ENCODE measurements at places on chromosomes 3 and 15.

GRCh38 chr3:135103917-135104316 lies 308.9 kb downstream of the EPHB1 start:
- DNase-seq = no peak

DNA sequence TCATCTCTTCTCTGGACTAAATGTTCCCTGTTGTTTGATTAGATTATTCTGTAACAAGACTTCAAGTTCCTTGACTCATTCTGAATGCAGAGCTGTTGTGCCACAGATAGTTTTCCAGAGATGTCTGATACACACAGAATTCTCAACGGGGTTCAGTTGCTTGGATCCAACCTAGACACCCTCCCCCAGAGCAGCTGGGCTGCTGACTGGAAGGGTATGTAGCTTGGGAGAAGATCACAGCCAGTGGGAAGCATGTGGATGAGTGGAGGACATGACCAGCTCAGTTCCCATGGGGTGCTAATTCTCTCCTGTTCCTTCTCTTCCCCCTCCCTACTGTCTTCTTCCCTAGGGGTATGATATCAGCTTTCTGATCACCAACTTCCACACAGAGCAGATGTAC lies 6.6 kb upstream of the TTLL3 start:
- no peak for DNase-seq

- no peak for DNase-seq
These were observed 462.2 kb downstream of the GRM7 start for GRCh38 chr3:7322957-7323669.

DNA sequence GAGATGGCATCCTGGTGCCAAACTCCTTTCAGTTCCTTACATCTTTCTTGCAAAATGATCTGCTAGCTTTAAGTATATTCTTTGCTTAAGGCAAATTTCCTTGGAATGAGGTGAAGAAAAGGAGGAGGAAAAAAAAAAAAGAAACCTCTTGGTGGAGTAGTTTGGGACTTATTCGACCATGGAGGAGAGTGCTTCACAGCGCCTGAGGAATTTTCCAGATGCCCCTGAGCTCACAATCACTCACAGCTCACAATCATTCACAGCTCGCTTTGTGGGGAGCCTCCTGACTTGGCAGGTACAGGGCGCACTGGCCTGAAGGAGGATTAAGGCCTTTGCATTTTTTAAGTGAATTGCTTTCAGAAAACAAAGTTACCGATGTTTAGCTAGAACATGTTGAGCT lies 53.9 kb downstream of the BOC start:
- no peak for DNase-seq

- DNase-seq = no peak
These were observed 213.0 kb upstream of the BHLHE40 start for GRCh38 chr3:4766263-4766662.

DNA sequence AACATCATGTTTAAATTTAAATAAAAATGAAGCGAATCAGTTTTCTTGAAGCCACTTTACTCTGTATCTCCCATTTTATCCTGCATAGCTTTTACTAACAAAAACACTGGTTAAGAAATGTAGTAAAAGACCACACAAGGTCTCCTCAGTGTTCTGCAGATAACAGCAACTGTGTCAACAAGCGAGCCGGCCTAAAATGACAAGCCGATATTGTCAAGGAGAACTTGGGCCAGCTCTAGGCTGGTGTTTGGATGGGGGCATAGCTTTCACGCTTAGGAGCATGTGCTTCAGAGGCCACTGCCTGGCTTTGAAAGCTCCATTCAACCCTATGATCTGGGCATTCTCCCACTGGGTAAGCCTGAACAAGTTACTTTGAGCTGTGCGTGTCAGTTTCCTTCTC lies 38.1 kb downstream of the MFSD1 start:
- DNase-seq = no peak

DNA sequence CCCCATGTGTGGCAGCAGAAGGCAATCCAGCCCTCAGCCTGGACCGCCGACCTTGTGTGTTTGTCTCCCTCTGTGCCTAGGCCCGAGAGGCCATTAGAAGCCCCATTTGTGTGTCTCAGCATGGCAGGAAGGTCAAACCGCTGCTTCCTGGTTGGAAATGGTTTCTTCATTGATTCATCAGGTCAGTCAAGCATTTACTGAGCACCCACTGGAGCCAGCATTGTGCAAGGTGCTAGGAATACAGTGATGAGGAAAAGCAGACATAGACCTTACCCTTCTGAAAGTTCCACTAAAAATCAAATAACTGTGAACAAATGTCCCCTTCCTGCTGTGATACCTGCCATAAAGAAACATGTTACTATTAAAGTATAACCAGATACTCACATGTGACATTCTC lies 265.9 kb upstream of the CTDSPL start:
- no peak for DNase-seq

DNA sequence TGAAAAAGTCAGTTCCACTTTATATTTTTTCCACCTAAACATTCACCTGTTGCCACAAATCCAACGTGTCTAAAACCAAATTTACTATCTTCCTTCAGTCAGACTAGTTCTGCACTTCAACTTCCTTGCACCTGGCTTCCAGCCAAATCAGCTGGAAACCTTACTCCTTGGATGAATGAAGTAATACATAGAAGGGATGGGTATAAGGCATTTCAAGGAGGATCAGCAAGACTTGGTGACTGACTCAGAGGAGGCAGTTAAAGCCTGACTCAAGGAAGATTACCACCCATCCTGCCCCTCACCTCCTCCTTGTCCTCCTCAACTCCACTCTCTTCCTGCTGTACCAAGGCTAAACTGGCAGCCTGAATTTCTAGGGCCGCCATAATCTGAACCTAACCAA lies 37.1 kb downstream of the QTRT2 start:
- DNase-seq = no peak

GRCh38 chr15:85618956-85619491 lies 175.7 kb downstream of the KLHL25 start:
- peak; percentile 82 for DNase-seq

DNA sequence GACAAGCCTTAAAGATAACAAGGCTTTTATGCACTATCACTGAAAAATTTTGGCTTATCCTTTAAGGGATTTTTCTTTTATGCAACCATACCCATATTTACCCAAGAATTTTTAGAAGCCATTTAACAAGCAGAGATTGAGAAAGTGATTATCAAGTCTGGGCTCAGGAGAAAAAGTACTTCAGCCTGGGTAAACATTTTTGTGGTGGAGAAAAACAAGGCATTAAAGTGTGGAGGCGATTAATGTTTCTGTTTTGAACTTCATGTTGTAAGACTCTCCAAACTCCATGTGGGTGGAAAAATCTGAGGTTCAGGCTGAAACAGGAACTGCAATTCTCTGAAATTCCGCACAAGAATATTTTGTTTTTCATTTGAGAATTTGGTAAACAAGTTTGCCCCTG lies 260.4 kb upstream of the KCNMB2 start:
- DNase-seq = no peak

DNA sequence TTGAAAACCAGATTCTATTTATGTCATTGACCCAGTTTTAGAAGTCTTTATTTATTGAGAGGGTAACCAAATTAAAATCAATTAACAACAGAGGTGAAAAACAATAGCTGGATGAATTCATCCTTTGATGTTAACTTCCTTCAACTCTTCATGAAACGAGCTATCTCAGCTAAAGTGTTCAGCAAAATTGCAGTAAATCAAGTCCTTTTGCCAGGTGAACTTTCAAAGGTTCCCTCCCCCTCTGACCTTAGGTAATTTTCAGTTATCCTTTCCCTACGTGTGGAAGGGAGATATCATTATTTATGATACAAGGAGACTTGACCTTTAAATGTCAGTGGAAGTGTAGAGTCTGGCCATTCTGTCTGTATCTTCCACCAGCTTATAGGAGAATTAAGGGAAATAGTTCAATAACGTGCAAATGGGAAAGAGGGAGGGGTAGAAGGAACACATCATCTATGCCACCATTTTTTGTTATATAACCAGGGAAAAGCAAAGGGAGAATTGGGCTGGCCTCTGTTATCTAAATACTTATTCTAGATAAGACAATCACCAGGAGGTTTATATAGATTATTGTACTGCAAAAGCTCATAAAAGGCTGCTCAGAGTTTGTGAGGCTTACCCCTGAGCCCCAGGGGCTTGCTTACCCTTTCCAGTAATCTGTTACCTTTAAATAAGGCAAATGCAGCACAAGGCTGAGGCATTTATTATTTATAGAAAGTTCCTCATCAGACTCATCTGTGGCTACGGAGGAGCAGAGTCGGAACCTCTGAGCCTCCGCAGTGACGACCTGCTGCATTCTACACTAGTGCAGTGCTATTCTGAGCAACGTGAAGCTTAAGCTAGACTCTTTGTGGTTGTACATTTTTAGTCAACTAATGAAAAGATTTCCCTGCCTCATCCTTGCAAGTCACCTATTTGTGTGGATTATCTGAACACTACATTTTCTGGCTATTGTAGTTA lies 97.7 kb upstream of the ZBED2 start:
- DNase-seq = no peak

DNA sequence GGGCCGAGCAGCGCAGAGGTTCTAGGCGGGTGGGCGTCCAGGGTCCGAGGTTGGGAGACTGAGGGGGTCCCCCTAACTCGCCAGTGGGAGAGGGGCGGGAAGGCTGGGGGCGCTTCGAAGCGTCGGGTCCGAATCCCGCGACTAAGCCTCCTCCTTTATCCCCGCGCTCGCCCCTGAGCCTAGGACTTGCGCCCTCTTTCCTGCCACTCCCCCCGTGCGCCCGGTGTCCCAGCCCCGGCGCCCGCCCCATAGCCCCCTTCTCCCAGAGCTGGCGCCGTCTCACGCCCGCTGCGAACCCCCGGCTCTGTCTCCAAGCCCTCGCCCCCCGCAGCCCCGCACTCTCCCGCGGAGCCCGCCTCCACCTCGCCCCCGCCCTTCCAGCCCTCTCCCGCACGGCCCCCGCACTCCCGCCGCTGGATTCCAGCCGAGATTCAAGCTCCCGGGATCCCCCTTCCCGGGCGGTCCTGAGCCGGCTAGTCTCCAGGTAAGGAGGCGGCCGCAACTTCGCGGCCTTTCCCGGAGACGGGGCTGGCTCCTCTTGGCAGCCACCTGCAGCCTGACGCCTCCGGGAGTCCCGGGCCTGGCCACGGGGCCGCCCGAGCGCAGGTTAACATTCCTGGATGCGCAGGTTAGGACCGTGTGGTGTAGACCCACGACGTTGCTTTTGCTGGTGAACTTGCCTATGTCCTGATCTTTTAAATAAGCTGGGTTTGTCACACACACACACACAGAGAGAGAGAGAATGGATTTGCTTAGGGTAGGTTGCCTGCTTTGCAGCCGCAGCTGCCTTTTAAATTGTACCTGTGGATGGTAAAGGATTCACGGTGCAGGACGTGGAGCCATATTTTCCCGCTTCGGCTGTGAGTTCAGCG lies 563 bp downstream of the PXYLP1 start:
- peak; percentile 25 for DNase-seq

- no peak for DNase-seq
These were observed 14.8 kb downstream of the SKIL start for GRCh38 chr3:170372190-170372879.

DNA sequence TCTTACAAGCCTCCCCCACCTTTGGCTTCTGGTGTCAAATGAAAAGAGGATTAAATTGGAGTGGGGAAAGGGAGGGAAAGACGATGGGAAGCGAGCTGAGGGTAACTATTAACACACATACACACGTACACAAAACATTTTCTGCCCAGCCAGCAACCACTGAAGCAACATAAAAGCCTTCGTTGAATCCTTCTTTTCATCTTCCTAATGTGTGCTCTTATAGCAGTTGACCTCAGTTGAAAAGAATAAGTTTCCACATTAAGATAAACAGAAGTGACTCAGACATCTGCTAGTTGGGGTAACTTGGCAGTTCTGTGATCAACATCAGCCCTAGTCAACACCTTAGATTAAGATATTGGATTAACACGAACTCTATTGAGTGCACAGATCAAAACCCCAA lies 558.5 kb downstream of the MECOM start:
- DNase-seq = no peak

DNA sequence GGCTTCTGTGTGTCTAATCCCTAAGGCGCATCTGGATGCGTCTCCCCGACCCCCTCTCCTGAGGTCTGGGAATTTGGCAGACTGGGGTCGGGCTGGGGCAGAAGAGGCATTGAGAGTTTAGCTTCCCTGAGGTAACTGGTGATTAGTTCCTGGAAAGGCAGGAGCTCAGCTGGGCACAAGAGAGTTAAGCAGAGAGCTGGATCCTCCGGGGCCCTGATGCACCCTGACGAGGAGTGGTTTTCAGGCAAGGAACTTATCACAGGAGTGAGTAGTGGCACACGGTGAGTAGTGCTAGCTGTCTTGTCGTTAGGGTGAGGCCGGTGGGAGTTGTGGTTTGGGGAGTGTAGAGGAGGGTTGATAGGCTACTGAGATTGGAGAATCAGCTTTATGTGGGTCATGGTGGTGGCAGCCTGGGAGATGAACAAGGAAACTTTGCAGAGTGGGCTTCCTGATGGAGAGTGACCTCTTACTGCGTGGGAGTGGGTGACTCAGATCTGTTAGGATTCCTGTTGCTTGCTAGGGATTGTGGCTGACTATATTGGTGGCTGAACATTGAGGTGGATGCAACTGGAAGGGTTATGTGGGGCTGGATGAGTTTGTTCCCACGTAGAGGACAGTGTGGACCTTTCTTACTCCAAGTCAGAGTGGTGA lies 897 bp downstream of the RAD54L2 start:
- DNase-seq = peak; percentile 22

GRCh38 chr3:175911937-175912336 lies 1052.8 kb downstream of the NAALADL2 start:
- no peak for DNase-seq

DNA sequence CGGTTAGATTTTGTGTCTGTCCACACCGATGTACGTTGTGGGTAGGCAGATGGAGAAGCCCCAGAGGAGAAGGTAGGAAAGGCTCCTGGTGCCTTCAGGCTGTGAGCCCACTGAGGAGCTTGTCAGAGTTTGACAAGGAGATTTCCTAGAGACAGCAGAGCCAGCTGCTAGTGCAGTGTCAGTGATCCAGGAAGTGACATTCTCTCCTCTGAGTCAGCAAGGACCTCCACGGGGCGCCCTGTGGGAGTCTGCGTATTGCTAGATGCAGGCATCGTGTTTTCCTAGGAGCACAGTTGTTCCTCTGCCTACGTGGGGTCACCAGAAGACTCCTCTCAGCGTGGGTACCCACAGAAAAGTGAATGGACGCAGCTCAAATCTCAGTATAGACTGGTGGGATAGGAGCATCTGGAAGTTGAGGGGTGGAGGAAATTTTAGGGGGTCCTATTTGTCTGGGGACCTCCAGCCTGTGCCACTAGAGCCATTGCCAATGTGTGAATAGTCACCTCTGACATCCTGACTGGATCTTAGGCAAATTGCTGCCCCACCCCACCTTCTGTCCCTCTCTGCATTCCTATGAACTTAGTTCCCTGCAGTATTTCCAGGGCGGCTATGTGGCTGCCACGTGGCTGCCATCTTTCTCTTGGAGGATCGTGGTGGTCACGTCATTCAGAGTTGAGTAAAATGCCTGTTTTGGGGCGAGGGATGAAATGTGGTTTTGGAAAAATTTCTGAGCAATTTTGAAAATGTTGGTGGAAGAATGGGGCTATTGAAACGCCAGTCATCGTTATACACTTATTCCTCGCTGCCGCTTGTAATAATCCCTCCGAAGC lies 84.8 kb upstream of the KLHL25 start:
- no peak for DNase-seq

All from CD8-positive, alpha-beta T cell (primary cell).